ENCODE measurements at places on chromosomes 1 and 21.

- DNase-seq = no peak
Measured at GRCh38 chr1:50724626-50725286, 235.3 kb downstream of the FAF1 start.

GRCh38 chr21:16330082-16330907, 600.5 kb downstream of the USP25 start:
- peak; percentile 62 for DNase-seq

DNA sequence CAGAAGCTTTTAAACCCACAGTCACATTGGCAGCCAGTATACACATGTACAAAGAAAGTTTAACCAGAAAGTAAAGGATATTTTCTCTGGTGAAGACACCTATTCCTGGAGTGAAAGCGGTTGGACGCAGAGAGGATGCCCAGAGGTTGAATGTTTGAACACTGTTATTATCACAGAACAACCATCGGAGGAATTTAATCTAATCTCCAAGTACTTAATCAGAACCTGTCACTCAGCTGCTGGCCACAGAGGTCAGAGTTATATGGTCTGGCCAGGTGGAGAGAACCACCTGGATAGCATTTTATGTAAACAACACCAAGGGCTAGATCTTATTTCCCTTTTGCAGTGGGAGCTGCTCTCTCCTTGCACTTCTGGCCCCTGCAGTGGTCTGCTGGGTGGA, 29.4 kb downstream of the SPATA46 start:
- peak; percentile 15 for DNase-seq

DNA sequence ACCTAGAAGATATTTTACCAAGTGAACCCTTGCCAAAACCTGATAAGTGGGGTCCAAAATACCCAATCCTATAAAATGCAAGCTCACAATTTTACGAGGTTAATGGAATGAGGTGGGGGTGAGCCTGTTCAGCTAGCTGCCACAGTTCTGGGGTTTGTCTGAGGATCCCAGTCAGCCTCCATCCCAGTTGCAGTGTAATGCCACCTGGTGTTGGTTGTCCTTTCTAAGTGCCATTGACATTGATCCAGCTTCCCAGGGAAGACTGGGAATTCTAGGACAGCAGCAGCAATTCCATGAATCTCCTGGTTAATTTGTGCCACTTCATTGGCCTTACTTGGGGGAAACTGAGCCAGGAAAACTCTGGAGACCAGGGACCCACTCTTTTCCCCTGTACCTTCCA, 298.3 kb downstream of the RWDD3 start:
- DNase-seq = no peak

GRCh38 chr1:23638786-23639241, 52.8 kb upstream of the RPL11 start:
- DNase-seq = no peak
